ENCODE measurements at places on chromosomes 16 and 17. TPM values are rescaled to one million over a fixed set of nuclear protein-coding genes. Genes with fewer than 3 reads are reported as not detected.
A peak's percentile ranks its signal among the peaks of the same experiment; 100 is the strongest.

CA7 gene
- total RNA-seq = not detected

PITPNM3 gene
- total RNA-seq = 12.3 TPM

RSL1D1 gene
- 133 TPM for total RNA-seq

GRCh38 chr16:82358606-82359221 lies 188.7 kb upstream of the MPHOSPH6 start:
- no peaks in the 10 kb centered on the region for H3K36me3 ChIP-seq
- no peak overlapping the region for H3K27ac ChIP-seq
- no peaks in the 10 kb centered on the region for H3K4me1 ChIP-seq

DNA sequence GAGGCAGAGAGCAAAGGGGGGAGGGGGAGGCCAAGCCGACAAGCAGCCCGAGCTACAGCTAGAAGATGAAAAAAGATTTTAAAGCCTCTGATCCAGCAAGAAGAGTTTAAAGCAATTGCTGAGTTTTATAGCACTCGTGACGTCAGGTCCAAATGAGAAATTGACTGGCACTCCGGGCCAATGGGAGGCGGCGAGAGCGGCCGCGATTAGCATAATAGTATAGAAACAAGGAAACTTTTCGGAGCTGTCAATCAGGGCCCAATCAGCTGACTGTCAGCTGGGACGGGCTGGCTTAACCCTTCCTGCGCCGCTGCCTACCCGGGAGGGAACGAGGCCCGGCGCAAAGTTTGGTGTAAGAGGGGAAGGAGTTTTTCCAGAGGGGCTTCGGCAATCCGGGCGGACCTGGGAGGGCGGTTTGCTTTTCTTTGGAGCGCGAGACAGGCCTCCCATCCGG lies at the start of gene MAF:
MAF (minus strand) TSS at position 100 of the 454 bp plus-strand sequence. CDS start 835 bp downstream, outside the sequence.
- peak within 1 kb of the TSS; percentile 91 for H3K27ac ChIP-seq
- H3K4me3 ChIP-seq = peak within 1 kb of the TSS; percentile 69
- H3K4me1 ChIP-seq = peaks cover 4% of the 10 kb centered on the region
- H3K36me3 ChIP-seq = no peaks in the 10 kb centered on the region
- H3K27me3 ChIP-seq = no peaks in the 10 kb centered on the region
- peak; percentile 95 for DNase-seq

- H3K4me1 ChIP-seq = peaks cover 12% of the 10 kb centered on the region
- peak overlapping the region; percentile 58 for H3K27ac ChIP-seq
- H3K4me3 ChIP-seq = no peak overlapping the region
- no peak for DNase-seq
- peaks cover 35% of the 10 kb centered on the region for H3K27me3 ChIP-seq
Measured at GRCh38 chr17:68296217-68297191, 5.2 kb downstream of the ARSG start.

Data from lower lobe of right lung (tissue), 2 donors.